ENCODE measurements at places on chromosomes 1 and 21.

- H3K4me1 ChIP-seq, result no peaks in the 10 kb centered on the region
- peaks cover 3% of the 10 kb centered on the region for H3K27me3 ChIP-seq
- H3K27ac ChIP-seq, result no peak overlapping the region
- no peak overlapping the region for H3K4me3 ChIP-seq
Observed at GRCh38 chr1:79190074-79190473, 183.5 kb upstream of the ADGRL4 start.

DNA sequence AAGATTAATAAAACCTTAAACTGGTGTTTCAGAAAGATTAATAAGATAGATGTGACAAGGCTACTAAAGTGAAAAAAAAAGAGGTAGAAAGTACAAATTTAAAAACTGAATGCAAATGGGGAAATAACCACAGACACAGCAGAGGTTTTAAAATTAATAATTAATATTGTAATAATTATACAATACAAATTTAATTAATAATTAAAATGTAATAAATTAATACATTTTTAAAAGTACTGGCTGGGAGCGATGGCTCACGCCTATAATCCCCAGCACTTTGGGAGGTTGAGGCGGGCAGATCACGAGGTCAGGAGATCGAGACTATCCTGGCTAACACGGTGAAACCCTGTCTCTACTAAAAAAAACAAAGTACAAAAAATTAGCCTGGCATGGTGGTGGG is 26.8 kb downstream of the CD2 start:
- no peaks in the 10 kb centered on the region for H3K27me3 ChIP-seq
- peaks cover 10% of the 10 kb centered on the region for H3K4me1 ChIP-seq
- no peak overlapping the region for H3K27ac ChIP-seq
- H3K4me3 ChIP-seq, result no peak overlapping the region

DNA sequence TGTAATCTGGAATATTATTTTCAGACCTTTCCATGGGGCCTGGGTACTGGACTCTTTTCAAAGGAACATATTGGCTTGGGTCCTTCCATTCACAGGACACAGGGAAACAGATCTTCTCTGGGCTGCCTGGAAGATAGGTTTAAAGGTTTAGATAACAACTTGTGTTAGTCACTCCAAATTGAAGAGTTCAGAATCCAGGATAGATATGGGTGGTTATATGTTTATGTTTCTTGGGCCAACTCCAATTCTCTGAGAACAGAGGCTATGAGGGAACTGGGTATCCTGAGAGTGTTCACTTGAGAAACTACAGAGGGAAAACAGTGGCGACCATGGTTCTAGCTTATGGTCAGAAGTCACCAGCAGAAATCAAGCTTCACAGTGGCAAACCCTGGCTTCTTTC is 8.7 kb upstream of the PIGM start:
- H3K27ac ChIP-seq, result no peak overlapping the region
- no peak for DNase-seq
- H3K36me3 ChIP-seq, result no peaks in the 10 kb centered on the region
- no peak overlapping the region for H3K4me3 ChIP-seq
- H3K27me3 ChIP-seq, result no peaks in the 10 kb centered on the region
- no peaks in the 10 kb centered on the region for H3K4me1 ChIP-seq

DNA sequence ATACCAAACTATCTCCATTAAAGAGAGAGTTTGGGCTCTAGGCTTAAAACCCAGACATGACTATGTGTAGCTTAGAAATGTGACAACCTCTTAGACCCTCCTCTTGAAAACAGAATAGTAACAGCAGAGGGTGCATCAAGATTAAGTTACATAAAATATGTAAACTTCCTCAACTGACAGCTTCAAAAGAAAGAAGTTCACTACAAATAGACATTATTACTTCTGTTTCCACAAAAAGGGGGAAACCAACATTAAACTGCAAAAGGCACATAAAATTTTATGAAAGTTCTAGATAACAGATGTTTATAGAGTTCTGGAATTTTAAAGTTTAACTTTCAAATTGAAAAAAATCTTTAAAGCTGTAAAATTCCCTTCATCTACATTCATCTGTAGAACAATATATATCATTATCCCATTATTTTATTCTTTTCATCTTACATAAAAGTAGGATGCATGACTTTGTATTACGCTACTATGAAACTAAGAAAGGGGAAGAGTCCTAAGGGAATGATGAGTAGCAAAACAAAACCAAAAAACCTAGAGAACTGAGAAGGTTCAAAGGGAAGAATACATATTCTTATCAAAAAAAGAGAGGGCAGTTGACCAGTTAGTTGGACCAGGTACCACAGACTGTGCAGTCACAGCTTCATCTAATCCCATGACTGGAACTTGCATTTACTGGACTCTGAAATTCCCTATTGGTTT is 177.0 kb downstream of the SIPA1L2 start:
- H3K27ac ChIP-seq, result no peak overlapping the region
- no peaks in the 10 kb centered on the region for H3K27me3 ChIP-seq
- no peak overlapping the region for H3K4me3 ChIP-seq

DNA sequence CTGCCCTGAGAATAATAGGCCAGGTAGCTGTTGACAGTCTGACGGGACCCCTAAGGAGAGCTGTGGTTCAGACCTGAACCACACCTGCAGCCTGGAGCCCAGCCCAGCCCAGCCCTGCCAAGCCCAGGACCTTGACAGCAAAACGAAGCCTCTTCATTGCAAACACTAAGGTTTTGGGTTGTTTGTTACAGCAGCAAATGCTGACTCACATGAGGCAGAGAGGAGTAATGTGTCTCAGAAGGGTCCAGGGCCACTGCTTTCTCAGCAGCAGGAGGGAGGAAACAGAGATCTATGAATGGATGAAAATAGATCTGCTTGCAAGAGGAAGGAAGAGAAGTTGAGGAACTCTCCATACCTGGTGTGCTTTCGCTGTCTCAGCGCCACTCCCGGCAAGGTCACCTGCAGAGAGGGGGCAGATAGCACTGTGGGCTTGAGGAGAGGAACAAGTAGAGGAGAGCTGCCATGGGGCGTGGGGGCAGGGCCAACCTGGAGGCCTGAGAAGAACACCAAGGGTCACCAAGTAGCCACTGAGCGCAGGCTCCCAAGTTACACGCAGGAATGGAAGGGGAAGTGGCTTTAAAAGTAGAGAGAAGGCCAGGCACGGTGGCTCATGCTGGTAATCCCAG is 127.2 kb downstream of the ZNF281 start:
- no peaks in the 10 kb centered on the region for H3K36me3 ChIP-seq
- H3K27me3 ChIP-seq, result no peaks in the 10 kb centered on the region
- DNase-seq, result no peak
- no peak overlapping the region for H3K27ac ChIP-seq
- H3K4me3 ChIP-seq, result no peak overlapping the region
- H3K4me1 ChIP-seq, result no peaks in the 10 kb centered on the region

GRCh38 chr1:174060090-174060489 is 37.9 kb upstream of the RC3H1 start:
- H3K4me1 ChIP-seq, result no peaks in the 10 kb centered on the region
- no peak overlapping the region for H3K27ac ChIP-seq
- no peaks in the 10 kb centered on the region for H3K27me3 ChIP-seq
- no peak overlapping the region for H3K4me3 ChIP-seq

- no peak for DNase-seq
- H3K27me3 ChIP-seq, result no peaks in the 10 kb centered on the region
- H3K27ac ChIP-seq, result no peak overlapping the region
- H3K4me3 ChIP-seq, result no peak overlapping the region
Observed at GRCh38 chr1:87307306-87307705, 21.4 kb upstream of the LMO4 start.

- H3K27me3 ChIP-seq, result no peaks in the 10 kb centered on the region
- DNase-seq, result no peak
- no peaks in the 10 kb centered on the region for H3K4me1 ChIP-seq
- no peak overlapping the region for H3K4me3 ChIP-seq
- no peaks in the 10 kb centered on the region for H3K36me3 ChIP-seq
- no peak overlapping the region for H3K27ac ChIP-seq
Observed at GRCh38 chr1:180291004-180291403, 60.9 kb downstream of the LHX4 start.

DNA sequence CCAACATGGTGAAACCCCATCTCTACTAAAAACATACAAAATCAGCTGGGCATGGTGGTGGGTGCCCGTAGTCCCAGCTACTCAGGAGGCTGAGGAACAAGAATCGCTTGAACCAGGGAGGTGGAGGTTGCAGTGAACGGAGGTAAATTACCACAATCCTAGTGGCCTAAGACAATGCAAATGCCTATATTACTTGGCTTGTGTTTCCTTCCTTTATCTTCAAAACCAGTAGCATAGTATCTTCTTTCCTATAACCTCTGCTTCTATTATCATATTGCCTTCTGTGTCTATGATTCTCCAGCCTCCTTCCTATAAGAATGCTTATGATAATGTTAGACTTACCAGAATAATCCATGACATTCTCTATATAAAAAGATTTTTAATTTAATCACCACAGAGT is 156.2 kb upstream of the RGS18 start:
- H3K4me3 ChIP-seq, result no peak overlapping the region
- no peaks in the 10 kb centered on the region for H3K27me3 ChIP-seq
- H3K4me1 ChIP-seq, result no peaks in the 10 kb centered on the region
- no peak overlapping the region for H3K27ac ChIP-seq
- DNase-seq, result no peak
- no peaks in the 10 kb centered on the region for H3K36me3 ChIP-seq

DNA sequence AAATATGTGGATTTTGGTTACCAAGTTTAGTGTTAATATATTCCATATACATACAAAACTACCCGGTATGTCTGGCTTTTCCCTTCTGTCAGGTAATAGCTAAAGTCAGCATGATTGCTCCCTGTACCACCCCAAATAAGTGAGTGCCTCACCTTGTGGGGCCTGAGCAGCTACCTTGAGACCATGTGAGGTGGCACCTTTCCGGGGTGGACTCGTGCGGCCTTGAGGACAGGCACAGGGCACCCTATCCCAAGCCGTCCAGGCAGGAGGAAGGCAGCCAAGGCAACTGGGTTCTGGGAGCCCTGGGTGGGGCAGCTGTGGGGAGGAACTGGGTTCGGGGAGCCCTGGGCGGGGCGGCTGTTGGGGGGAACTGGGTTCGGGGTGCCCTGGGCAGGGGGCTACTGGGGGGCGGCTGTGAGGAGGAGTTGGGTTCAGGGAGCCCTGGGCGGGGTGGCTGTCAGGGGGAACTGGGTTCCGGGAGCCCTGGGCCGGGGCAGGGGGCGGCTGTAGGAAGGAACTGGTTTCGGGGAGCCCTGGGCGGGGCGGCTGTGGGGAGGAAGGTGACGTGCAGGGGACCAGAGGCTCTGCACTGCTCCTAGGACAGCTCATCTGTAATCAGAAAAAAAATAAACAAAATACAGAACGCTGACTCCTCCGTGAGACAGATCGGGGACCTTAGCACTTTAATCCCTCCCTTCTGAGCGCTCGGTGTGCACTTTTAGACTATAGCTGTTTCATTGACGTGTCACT is 63.3 kb downstream of the POFUT2 start:
- no peaks in the 10 kb centered on the region for H3K4me1 ChIP-seq
- H3K27ac ChIP-seq, result no peak overlapping the region
- peak; percentile 41 for DNase-seq
- H3K27me3 ChIP-seq, result no peaks in the 10 kb centered on the region

DNA sequence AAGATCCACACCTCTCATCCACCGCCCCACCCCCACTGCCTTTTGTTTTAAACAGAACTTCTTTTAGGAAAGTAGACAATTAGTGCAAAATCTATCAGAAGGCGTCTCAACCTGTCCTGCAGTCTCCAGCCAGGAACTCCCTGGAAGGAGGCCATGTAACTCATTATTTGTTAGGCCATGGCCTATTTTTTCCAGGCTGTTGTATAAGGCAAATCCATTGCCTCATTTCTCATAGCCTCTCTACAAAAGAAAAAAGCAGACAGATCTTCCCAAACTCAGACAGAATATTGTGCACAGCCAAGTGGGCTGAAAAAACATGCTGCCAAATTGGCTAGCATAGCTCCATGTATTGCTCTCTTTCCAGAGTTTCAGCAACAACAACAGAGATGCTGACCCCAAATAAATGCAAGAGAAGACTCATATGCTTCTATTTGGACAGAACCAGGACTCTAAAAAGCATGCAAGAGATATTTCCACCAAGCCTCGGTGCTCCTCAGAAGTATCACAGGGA is 770.7 kb upstream of the CXADR start:
- no peak overlapping the region for H3K27ac ChIP-seq
- H3K4me1 ChIP-seq, result no peaks in the 10 kb centered on the region
- no peaks in the 10 kb centered on the region for H3K27me3 ChIP-seq
- no peaks in the 10 kb centered on the region for H3K36me3 ChIP-seq
- DNase-seq, result no peak

DNA sequence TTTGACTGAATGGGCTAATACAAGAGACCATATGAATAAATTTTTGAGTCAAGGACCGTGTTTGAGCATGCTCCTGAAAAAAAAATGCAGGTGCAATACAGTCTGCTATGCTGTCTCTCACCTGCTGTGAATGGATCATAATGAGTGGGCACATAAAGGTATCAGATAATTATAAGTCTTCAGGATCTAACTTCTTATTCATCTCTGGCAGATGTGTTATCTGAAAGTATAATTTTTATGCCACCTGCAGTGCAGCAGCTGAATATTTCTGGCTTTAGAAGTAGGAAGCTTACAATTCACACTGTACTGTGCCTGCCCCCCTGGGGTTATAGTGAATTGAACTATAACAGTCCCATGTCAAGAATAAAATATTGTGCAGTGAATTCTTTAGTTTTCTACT is 333.3 kb downstream of the MRPL39 start:
- H3K27ac ChIP-seq, result no peak overlapping the region
- H3K4me3 ChIP-seq, result no peak overlapping the region
- H3K27me3 ChIP-seq, result peaks cover 6% of the 10 kb centered on the region
- H3K4me1 ChIP-seq, result no peaks in the 10 kb centered on the region
